Mucosa of descending colon (tissue), 3 donors: ENCODE measurements at places on chromosomes 12 and 14.

DNA sequence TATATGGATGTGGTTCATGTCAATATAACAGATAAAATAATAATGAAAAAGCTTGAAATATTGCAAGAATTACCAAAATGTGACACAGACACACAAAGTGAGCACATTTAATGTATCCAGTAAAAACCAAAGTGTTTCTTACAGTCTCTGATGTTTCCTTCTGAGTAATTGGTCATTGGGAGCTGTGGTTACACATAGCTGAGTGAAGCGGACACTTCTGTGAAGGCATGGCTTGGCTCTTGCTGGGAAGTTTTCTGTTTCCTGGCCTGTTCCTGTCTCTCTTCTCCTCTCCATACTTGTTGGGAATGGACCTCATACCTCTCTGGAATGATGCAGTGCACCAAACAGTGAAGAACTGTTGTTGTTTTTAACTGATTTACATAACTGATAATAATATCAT, 117.3 kb downstream of the BICD1 start:
- no peak for DNase-seq

DNA sequence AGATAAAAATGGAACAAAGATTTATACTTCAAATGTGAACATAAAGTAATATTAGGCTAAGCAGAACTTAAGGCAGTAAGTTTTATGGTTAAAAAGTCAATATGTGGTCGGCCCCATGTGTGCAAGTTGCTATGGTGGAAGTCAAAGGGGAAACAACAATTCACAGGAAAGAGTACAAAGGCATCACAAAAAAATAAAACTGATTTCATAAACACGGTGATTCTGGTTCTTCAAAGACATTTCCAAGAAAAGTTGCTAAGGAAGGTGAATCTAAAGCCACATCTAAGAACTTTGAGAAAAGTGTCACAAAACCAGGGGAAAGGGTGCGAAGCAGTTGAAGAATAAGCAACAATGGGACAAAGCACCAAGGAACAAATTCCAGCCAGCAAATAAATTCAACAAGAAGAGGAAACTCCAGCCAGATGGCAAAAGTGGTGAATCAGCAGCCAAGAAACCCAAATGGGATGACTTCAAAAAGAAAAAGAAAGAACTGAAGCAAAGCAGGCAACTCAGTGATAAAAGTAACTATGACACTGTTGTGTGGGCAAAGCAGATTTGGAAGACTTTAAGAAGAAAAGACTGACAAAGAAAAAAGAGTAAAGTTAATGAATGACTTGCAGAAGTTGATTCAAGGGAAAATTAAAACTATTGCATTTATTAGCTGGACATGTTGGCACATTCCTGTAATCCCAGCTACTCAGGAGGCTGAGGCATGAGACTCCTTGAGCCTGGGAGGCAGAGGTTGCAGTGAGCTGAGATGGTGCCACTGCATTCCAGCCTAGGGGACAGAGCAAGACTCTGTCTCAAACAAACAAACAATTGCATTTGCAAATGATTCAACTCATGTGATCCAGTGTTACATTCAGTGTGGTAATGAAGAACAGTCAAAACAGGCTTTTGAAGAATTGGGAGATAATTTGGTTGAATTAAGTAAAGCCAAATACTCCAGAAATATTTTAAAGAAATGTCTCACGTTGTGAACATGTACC, 19.5 kb downstream of the PTGDR start:
- DNase-seq: no peak

DNA sequence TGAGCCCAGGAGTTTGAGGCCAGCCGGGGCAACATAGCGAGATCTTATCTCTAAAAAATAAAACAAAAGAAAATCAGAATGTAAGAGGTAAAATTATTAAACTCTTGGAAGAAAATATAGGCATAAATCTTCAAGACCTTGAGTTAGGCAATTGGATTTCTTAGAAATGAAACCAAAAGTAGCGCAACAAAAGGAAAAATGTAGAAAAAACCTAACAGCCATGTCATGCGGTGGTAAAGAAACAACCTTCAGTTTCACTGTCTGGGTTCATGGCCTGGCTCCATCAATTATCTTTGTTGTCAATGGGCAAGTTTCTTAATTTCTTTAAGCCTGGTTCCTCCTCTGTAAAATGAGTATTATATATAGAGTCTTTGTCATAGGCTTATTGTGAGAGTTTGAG, 5.6 kb upstream of the GCH1 start:
- no peak for DNase-seq

DNA sequence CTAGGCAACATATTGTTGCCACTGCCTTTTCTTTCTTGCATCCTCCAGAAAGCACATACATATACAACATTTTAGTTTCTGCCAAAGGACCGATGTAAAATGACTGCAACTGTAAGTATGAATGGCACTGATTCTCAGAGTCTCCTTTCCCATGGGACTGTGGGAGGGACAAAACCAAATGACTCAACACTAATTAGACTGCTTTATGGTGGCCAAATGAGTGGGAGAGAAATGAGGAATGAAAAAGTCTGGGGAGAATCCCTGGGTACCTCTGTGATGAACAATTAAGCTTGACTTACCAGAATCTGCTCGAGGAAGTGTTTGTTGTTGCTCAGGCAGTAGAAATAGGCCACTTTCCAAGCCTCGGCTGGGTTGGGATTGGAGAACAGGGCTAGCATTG, 10.1 kb downstream of the ZFYVE26 start:
- DNase-seq: no peak

- DNase-seq: no peak
Measured at GRCh38 chr12:52318241-52318990, 2.8 kb downstream of the KRT83 start.
